Activated CD4-positive, CD25-positive, alpha-beta regulatory T cell treated with anti-CD3 and anti-CD28 coated beads, Interleukin-2, amount 50 U/mL, for 16 hours (primary cell): ENCODE measurements at places on chromosomes 12 and 14.
A peak's percentile ranks its signal among the peaks of the same experiment; 100 is the strongest.

- DNase-seq: no peak
These were observed 110.1 kb upstream of the BTG1 start for GRCh38 chr12:92255741-92256140.

- DNase-seq: no peak
These were observed 1.1 kb upstream of the SDSL start for GRCh38 chr12:113420996-113421595.

GRCh38 chr12:18824287-18824686 is 86.4 kb downstream of the CAPZA3 start:
- DNase-seq: no peak

GRCh38 chr12:26461776-26462175 is 266.4 kb downstream of the SSPN start:
- DNase-seq: no peak

- no peak for DNase-seq
These were observed 195.4 kb downstream of the DUSP6 start for GRCh38 chr12:89156862-89157262.

GRCh38 chr14:103204852-103205540 is 81.7 kb downstream of the TNFAIP2 start:
- DNase-seq: no peak

DNA sequence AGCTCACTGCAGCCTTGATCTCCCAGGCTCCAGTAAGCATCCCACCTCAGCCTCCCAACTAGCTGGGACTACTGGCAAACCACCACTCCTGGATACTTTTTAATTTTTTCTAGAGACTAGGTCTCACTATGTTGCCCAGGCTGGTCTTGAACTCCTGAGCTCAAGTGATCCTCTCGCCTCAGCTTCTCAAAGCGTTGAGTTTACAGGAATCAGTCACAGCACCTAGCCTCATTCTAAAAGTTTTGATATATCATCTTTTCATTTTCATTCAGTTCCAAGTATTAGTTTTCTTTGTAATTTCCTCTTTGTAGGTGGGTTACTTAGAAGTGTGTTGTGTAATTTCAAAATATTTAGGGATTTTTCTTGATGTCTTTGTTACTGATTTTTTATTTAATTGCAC is 9.6 kb downstream of the CBX5 start:
- DNase-seq: no peak

DNA sequence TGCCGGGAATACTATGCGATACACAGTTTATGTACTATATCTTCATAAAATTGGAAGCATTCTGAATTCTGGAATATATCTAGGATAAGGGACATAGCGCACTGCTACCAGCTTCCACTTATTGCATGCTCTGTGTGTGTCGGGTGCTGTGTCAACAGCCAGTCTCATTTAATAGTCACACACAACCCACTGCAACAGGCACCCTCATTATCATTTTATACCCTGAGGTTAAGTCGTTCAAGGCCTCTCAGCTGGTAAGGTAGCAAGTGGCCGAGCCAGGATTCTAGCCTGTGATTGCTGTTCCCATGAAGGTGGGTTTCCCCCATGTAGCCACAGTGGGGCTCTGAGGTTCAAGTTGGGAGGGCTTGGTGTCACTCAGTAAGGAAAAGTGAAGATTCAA is 7.0 kb downstream of the PPP1R1A start:
- DNase-seq: no peak

DNA sequence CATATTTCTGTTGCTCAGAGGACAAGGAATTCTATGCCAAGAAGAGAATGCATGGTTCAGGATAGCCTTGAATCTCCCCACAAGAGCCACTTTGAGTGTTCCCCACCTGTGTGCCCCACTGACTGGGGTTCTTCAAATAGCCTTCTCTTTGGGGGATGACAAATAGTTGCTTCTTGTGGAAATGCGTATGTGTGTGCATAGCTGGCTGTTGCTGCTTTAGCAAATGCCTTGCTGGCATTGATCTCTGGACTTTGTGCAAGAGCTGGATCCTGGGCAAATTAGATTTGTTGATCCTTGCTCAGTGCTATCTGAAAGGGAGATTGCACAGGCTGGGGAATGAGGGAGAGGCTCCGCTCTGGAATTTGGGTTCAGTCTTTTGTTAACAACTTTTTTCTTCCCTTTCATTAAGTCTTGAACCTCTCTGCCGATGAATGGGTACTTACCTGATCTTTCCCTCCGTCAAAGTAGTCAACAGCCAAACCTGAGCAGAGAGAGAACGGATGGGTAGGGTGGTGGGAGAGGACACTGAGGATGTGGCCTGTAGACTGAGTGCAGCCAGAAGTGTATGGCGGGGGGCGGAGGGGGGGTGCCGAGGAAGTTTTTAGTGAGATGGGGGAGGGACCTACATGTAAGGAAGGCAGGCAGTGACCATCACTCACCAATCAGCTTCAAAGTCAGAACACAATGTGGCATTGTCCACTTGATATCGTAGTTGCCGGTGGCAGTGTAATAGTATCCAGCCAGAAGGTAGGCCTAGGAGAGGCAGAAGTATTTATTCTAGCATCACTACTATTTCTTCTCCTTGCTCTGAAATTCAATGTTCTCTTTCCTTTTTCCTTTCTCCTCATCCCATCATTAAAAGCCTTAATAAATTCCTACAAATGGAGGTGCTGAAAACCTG is 10.7 kb downstream of the EMG1 start:
- DNase-seq: no peak

DNA sequence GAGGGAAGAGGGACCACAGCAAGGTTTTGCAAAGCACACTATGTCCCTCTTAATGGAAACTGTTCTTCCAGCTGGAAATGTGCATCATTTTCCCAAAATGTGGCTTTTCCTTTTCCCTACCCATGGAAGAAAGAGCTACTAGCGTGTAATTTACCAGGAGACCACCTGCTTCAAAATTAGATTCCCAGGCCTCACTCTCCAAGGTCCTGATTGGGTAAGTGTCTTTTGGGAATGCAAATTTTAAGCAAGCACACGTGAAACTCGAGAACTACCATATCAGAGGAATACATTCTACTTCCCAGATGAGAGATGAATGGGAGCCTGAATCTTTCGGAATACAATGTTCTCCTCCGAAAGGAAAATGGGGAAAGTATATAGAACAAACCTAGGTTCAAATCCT is 201.6 kb upstream of the NOS1 start:
- DNase-seq: no peak

DNA sequence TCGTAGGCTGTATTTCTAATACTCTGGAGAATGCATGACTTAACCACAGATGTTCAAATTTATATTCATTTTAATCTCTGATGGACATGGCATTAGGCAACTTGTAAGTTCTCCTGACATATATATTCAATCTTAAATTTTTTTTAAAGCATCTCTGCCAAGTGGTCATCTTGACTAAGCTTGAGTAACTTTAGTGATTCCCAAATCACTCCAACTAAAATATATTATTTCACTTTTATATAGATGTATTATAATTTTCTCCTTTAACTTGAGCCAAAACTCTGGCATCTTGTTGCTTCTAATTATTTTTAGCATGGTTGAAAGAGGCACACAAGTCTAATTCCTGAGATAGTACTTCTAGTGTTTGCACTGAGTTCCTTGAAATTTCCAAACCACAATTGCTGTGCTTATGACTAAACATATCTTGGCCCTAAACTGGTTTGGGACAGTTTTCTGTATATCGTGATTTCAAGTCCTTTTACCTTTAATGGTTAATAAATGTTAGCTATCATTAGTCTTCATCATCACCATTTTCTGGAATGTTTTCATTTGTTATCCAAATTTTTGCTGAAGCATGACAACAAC is 8.4 kb downstream of the LRFN5 start:
- no peak for DNase-seq

DNA sequence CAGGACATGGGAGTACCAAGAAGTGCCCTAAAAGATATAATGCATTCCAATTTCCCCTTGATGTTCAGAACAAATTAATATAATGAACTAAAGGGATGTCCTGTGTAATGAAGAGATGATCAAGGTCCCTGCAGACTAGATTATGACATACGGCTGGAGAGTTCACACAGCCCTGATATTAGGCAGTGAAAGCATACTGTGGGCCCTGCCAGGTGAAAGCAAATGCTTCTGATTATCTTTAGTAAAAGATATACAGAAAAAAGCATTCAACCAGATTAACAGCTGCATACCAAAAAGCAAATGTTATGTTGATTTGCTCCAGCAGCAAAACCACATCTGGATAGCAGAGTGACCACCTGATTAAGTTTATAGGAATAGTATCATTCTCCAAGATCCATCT is 12.1 kb downstream of the HIGD1C start:
- DNase-seq: no peak

DNA sequence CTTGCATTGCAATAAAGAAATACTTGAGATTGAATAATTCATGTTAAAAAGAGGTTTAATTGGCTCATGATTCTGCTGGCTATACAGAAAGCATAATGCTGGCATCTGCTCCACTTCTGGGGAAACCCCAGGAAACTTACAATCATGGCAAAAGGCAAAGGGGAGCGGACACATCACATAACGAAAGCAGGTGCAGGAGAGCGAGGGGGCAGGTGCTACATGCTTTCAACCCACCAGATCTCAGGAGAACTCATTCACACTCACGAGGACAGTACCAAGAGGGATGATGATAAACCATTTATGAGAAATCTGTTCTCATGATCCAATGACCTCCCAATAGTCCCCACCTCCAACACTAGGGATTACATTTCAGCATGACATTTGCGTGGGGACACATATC is 172.6 kb downstream of the RASSF9 start:
- no peak for DNase-seq

DNA sequence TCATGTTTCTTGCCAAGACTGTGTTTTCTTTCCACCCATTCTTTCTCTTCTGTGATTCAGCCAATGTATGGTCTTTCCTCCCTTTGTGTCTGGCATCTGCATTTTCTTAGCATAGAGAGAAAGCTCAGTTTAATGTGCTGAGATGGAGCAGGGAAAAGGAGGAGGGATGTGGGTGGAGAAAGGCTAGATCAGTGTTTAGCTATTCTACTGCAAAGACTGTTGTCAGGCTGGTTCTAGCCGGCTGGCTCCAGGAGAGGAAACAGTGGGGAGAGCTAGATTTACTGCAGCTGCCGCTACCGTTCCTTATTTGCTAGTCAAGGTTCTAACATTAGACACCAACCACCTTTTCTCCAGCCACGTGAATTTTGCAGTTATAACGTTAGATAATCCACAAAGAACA is 5.2 kb upstream of the RIMKLB start:
- DNase-seq: no peak

DNA sequence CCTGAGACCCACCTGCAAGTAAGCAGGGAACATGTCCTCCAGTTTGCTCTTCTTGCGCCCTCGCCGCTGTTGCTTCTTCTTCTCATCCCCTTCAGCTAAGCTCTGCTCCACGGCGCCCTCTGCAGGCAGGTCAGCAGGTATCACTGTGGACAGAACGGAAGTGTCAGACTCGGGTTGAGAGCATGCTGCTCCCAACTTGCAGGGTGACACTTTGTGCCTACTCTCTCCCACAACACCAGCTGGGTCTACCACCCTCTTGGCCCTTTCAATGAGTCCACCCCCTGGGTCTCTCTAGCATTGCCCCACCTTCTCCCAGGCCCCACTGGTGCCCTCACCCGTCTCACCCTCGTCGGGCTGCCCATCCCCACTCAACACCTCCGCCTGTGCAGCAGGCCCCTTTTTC is 16.7 kb downstream of the KMT2D start:
- peak; percentile 62 for DNase-seq

GRCh38 chr14:71742485-71742884 is 189.7 kb upstream of the RGS6 start:
- no peak for DNase-seq

- no peak for DNase-seq
These were observed 21.1 kb downstream of the BDKRB2 start for GRCh38 chr14:96225745-96226151.

- DNase-seq: no peak
These were observed 148.2 kb upstream of the CLEC14A start for GRCh38 chr14:38404100-38404541.

GRCh38 chr12:85424581-85425348 is 144.7 kb downstream of the ALX1 start:
- no peak for DNase-seq

- no peak for DNase-seq
These were observed 245.7 kb downstream of the KCNC2 start for GRCh38 chr12:74963867-74964331.
